Dermis microvascular lymphatic vessel endothelial cell (primary cell): ENCODE measurements at places on chromosomes 16 and 17. TPM values are rescaled to one million over a fixed set of nuclear protein-coding genes. Genes with fewer than 3 reads are reported as not detected.
A peak's percentile ranks its signal among the peaks of the same experiment; 100 is the strongest.

TMEM238L gene
- not detected in 2 replicates for total RNA-seq

GRCh38 chr17:34306466-34306865, 12.8 kb upstream of the CCL8 start:
- DNase-seq = peak; percentile 64

AGRP gene
- not detected in 2 replicates for total RNA-seq

GRCh38 chr17:17570140-17570797, 21.2 kb downstream of the PEMT start:
- DNase-seq = peak; percentile 39

DNA sequence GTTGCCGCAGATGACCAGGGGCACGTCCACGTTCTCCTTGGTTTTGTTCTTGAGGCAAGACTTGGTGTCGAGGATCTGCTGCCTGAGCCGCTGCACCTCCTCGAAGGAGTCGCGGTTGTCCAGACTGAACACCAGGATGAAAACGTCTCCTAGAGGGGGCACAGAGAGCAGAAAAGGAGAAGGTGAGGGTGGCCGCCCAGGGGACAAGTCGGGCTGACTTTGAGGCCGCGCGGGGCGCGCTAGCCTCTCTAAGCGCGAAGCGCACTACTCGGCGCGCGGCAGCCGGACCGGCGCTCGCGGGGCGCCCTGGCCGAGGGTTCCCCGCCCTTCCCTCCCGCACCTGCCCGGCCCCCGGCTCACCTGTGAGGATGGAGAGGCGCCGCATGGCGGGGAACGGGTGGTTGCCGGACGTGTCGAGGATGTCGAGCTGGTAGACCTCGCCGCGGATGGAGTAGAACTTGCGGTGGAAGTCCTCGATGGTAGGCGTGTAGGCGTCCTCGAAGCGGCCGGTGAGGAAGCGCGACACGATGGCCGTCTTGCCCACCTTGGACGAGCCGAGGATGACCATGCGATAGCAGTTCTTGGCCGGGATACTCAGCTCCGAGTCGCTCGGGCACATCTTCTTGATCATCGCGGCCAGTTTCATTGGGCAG, 533 bp downstream of the RASD1 start:
- DNase-seq = no peak

DNA sequence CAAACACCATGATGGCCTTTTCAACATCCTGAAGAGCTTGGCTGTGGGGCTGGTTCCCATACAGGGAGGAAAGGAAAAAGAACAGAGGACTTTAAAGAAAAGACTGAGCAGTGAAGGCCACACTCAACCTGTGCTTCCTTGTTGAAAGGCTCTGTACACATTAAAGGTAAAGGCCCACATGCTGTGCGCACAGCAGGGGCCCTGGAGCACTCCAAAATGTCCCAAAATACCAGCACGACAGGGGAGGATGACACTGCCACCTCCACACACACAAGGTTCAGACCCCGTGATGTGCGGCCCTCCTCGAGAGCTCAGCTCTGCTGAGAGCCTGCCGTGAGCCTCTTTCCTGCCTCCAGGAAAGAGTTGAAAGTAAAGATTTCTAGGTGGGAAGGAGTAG, 36.5 kb downstream of the FANCA start:
- no peak for DNase-seq

DNA sequence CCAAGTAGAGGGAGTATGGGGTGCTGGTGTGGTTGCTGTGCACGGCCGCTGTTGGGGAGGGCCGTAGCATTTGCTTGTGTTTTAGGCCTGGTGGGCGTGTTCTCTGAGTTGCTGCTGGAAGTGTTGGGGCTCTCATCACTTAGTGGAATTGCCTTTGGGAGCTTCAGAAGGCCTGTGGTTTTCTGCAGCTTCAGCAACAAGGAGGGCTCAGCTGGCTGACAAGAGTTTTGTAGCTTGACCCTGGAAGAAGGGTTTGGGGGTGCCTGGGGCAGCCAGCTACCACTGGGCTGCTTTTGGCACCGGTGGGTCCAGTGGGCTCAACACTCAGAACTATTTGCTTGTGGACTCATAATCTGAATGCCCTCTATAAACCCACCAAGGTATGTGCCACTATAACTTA, 30.9 kb downstream of the HAPSTR1 start:
- DNase-seq = no peak

GRCh38 chr16:78278056-78278450, 178.6 kb downstream of the WWOX start:
- DNase-seq = no peak
